HS-5 (cell line): ENCODE measurements at places on chromosomes 1 and 21.

- DNase-seq, result no peak
Observed at GRCh38 chr21:38861989-38862683, 56.4 kb downstream of the ETS2 start.

DNA sequence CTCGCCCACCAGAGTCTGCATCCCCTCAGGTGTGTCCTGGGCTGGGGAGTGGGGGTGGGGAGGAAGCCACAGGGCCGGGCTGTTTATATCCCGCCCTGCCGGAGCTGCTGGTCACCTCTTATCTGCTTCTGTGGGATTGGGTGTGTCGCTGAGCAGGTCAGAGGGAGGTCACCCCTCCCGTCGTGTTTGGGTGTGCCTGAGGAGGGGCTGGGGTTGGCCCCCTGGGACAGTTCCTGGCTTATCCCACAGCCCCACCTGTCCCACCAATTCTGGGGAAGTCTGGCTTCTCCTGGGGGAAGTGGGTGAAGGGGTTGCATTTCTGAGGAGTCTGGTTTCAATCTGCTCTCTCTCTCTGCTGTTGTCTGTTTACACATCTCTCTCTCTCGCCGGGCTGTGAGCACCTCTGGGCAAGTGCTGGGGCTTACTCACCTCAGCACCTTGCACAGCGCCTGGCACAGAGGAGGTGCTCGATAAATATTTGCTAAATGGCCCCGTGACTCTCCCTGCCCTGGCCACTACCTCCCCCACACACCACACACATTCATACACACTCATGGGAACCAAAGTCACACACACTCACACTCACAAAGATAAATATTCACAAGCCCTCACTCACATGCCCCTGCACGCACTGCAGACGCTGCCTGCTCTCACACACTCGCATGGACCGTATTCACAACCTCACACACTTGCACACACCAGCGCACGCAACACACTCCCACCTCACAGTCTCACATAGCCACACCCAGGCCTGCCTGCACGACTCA, 8.3 kb downstream of the ELF3 start:
- DNase-seq, result no peak

- DNase-seq, result no peak
Observed at GRCh38 chr1:164777518-164777917, 218.5 kb downstream of the PBX1 start.

DNA sequence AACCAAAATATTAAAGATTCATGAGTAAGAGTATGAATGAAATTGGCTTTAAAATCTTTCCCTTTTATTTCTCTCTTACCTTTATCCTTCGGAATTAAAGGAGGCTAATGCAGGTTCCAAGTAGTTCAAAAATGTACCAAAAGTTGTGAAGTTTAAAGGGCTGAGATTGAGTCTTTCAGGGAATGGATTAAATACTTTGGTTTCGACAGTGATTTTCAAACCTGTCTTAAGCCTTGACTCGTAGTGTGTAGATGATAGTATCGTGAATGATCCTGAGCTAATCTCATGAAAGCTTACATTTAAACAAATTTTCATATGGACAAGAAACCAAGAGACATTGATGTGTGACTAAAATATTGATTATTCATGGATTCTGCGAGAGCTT, 66.9 kb downstream of the DYRK1A start:
- no peak for DNase-seq

GRCh38 chr1:34867415-34867814, 7.9 kb upstream of the SMIM12 start:
- no peak for DNase-seq

DNA sequence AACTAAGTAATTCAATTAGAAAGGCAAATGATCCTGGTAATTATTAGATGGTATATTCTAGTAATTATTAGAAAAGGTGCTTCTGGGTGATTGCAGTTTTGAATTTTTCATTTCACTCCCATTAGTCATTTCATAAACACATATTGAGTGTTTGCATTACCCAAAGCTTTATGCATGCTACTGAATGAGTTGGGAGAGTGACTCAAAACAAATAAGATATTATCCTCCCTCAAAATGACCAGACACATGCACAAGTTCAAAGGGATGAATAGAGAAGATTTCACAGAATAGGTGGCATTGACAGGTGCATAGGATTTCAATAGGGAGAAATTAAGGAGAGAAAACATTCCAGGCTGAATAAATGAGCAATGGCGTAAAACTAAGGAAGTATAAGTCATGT, 84.7 kb downstream of the PHTF1 start:
- DNase-seq, result no peak

- no peak for DNase-seq
Observed at GRCh38 chr21:42396799-42397745, 1.2 kb upstream of the TMPRSS3 start.

DNA sequence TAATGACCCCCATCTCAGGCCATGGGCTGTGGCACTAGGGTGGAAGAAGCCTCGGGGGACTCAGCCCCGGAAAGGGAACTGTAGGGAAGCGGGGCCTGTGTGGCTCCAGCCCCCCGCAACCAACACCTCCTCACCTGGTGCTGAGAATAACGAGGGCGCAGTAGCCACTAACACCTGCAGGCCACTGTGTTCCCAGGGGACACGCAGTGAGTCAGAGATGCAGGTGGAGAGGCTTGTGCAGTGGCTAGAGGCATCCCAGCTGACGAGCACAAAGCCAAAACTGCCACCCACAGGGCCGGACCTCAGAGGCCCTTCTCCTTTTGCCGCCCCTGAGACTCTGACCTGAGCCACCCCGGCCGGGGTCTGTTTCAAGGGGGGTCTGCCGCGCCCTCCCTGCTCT, 33.5 kb upstream of the CCDC27 start:
- DNase-seq, result no peak

DNA sequence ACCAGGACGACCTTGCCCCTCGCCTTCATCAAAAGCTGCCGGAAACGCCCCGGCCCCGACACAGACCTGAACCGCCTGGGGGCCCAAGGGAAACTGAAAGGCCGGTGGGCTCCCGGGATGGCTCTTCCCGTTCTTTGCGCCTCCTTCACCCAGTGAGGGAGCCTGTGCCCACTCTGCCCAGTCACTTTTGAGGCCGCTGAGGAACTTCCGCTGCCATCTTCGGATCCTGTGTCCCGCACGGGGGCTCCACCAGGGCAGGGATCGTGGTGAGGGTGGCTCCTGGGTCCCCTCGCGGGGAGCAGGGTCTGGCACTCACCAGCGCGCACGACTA, 104.0 kb downstream of the PPIAL4G start:
- no peak for DNase-seq

DNA sequence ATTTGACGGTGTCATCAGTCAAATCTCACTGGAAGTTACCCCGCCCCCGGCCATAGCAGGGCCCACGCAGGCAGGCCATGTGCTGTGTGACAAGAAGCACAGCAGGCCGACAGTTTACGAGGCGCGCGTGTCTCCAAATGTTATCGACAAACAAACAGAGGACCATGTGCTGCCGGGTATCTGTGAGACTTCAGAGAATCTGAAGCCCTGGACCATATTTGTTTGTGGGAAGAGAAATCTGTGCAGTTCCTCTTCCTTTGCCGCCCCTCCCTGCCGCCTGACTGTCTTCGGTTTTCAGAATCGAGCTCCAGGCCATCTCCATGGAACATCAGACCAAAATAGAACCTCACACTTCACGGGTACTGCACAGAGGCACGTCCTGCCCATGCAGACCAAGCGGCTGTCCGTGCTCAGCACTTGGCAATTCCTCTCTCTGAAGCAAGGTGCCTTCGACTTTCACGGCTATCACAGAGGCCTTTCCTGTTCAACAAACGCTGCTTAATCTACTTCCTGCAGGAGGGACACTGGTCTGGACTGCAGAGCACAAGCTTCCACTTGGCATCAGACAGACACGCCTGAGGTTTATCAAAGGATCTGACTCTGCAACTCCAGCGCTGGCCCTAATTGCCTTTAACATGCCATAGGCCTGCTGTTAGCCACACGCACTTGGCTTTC, 135.7 kb upstream of the KRTAP19-8 start:
- no peak for DNase-seq

DNA sequence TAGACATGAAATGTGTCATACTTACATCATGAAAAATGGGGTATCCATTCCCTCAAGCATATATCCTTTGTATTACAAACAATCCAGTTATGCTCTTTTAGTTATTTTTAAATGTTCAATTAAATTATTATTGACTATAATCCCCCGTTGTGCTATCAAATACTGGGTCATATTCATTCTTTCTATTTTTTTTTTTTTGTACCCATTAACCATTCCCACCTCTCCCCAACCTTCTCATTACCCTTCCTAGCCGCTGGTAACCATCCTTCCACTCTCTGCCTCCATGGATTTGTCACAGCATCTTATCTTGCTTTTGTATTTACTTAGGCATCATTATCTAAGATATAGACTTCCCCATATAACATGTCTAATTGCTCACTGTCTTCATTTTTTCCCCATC, 15.8 kb downstream of the ATG4C start:
- DNase-seq, result no peak

DNA sequence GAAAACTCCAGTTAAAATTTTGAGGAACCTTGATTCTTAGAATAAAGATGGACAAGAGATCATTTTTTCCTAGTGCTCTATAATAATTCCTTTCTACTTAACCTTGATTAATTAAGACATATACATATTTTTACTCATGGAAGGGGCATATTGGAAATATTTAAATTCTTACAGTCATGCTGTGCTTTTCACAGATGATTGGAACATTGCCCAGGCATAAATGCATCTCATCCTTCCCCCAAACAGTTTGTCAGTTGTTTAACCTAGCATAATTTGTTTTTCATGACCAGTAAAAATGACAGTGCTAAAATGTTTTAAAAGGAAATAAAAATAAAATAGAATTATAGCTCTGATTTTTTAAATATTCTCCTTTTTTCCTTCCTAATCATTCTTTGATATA, 140.0 kb downstream of the DNM3 start:
- no peak for DNase-seq

DNA sequence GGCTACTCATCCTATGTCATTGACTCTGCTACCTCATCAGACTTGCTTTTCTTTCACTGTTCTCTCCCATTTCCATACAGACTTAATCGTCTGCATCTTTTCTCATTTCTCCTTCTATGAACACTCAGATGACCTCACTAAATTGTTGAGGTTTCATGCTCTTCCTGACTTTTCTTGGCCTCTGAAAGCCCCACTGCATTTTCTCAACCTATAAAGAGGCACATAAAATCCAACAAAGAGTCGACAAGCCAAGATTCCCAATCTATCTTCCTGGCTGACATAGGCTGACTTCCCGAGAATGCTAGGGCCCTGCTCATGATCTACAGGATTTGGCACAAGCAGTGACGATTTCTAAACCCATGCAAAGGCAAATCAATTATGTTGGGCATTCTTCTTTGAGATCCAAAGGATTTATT, 280.8 kb upstream of the DPYD start:
- DNase-seq, result no peak

DNA sequence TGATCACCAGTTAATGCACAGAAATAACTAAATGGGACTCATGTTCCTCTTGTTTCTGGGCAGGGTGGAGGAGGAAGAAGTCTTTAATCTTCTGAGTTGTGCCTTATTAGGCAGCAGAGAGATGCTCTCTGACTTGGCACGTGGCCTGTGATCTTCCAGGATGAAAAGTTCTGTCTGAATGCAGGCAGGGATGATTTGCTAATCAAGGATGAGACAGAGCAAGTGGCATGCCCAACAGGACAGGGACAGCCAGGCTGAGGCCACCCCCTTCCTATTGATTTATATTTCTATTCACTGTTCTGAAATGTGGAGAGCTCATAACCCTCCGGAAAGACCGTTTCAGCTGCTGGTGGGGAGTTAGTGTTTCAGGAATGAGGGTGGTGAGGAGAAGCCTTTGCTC, 477.8 kb upstream of the CAMK1G start:
- no peak for DNase-seq

DNA sequence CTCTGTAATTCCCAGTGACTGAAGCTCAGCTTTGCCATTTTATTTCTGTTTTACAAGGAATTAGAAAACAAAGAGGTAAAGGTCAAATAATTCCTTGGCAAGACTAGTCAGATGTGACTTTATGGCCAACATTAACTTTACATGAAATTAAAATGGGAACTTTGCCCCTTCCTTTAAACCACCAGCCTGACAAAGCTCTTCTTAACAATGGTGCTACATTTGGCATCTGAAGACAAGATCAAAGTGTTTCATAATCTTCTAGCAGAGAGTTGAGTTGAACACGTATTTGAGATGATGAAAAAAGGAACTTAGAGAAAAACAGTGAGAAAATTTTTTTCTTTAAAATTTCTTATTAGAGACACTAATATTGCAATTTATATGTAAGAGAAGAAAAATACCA, 193.8 kb downstream of the AK5 start:
- no peak for DNase-seq

DNA sequence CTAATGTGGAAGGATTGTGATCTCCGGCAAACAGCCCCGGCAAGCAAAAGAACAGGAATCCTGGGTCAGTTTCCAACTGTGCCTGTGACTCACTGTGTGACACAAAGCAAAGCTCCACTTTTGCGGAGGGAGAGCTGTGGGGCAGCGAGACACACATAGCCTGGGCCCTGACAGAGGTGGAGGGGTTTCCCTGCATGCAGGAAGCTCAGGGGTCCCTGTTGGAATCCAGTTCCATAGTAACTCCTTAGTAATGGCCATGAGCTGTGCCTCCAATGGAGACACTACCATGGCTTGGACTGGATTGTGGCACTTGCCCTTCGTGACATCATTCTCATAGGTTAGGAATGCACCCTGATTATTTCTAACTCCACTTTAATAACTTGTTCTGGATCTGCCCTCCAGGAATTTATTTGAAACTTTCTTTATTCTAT, 47.0 kb upstream of the ATF3 start:
- no peak for DNase-seq

DNA sequence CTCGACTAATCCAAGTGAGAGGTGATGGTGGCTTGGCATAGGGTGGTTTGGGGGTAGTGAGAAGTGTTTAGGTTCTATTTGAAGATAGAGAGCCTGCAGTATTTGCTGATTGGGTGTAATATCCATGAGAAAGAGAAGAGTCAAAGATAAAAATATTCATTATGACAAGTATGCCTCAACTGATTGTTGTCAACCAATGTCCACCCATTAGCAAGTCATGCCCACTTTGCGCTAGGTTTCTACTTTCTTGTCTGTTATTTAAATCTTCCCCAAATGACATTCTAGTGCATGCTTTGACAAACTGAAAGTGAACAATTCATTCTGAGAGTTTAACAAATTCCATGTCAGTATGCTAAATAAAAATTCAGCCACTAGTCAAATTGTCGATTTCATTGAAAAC, 3.8 kb upstream of the XCL1 start:
- no peak for DNase-seq

DNA sequence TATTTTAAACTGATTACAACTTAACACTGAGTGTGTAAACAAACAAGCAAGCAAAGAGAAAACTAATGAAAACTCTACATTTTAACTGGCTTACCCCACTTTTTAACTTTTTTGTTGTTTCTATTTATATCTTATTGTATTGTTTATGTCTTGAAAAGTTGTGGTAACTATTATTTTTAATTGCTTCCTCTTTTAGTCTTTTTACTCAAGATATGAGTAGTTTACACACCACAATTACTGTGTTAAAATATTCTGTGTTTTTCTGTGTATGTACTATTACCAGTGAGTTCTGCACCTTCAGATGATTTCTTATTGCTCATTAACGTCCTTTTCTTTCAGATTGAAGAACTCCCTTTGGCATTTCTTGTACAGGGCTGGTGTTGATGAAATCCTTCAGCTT, 4.7 kb upstream of the HHAT start:
- DNase-seq, result no peak
